ENCODE measurements at places on chromosomes 1 and 21.

DNA sequence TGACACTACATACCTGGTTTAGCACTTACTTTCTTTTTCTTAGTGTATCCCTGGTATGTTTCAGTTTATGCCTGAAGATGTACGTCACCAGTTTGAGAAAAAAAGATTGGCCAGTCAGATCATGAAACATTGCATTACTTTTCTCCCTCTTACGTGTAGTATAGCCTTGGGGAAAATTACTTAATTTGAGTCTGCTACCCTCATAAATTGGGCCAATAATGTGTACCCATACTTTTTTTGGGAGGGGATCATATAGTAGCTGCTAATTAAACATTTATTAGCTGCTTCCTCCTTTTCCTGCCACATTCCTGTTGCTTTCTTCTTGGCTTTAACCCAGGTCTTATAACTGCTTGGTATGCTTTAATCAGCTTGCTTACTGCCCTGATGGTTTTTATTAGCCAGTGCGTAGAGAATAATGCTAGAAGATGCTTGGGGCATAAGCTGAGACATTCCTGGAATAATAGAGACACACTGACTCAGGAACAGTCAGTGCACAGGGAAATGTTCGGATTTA, 32.1 kb downstream of the RABGAP1L start:
- no peak for DNase-seq

DNA sequence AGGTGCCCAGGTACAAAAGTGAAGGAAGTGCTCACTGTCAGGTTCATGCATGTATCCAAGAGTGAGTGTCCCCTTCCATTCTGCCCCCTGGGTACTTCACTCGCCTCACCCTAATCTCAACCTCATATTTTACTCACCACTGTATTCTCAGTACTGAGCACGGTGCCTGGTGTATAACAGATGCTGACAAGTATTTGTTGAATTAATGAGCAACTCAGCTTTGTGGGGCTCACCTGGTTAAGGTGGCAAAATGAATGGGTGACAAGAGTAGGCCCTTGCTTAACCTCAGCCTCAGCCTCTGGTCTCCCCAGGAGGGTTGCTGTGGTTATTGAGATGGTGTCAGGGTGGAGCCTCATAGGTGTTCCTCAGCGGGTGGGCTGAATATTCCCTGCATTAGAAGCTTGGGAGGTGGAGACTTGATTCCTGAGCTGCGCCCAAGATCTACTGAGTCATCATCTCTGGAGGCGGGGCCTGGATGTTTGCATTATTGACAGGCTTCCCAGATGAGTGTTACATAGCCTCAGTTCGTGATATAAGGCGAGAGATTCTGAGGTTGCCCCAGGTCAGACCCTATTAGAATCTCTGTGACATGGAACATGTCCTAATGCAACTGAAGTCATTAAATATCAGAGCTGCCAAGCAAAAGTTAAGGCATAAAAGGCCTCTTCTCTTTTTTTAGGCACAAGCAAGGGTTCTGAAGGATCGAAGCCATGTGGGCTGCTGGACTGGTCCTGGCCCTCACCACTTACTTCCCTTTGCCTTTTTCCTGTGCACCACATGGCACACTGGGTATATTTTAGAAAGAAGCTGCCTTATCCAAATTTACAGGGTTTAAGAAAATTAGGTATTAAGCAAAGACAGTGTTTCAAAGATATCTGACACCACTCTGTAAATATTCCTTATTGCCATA, 39.2 kb downstream of the SYT6 start:
- DNase-seq, result no peak

GRCh38 chr1:210754878-210755665, 378.9 kb downstream of the KCNH1 start:
- DNase-seq, result peak; percentile 63

- no peak for DNase-seq
Observed at GRCh38 chr21:36431252-36431651, 46.1 kb downstream of the CHAF1B start.

GRCh38 chr1:228175316-228176023, 9.9 kb downstream of the IBA57 start:
- no peak for DNase-seq

DNA sequence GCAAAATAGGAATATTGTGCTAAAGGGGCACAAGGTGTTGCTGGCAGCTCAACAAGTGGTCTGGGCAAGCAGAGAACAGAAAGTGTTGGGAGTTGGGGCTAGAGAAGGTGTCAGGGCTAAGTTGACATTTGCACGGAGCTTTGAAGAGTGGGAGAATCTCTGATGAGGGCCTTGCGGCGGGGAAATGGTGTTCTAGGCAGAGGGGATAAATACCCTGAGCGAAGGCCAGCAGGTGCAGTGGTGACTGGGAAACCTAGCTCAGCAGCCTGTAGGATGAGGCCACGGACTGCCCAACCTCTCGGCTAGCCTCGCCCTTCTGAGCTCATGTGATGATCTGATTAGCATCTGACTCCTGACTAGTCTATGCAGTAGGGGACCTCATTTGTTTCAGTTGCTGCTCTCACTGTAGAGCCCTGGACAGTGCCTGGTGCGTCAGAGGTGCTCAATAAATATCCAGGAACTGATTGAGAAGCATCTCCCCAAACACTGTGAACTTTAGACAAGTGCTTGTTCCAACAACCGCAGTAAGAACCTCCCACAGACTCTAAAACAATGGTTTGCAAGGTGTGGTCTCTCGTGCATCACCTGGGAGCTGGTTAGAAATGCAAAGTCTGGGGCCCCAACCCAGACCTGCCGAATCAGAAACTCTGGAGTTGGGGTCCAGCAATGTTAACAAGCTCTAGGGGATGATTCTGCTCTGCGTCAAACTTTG, 1.0 kb upstream of the FOXO6 start:
- peak; percentile 72 for DNase-seq

- DNase-seq, result no peak
Observed at GRCh38 chr1:227388214-227389168, 70.2 kb upstream of the CDC42BPA start.

DNA sequence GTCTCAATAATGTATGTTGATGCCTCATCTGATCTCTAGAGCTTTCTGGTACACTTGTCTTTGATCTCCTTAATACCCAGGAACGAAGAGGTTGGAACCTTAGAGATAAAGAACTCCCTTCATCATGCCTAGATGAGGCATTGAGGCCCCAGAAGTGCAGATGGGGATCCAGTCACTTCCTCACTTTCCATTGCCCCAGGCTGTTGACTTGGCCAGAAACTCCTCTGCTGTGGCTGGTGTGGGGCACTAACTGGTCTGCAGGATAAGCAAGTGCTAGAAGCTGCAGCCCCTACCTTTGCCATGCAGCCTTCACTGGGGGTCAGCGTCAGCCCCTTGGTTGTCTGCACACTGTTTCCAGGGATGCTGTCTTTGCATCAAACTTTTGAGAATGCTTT, 49.9 kb downstream of the STUM start:
- no peak for DNase-seq

GRCh38 chr1:173206816-173207568, at the start of gene TNFSF4:
Gene TNFSF4, minus strand, starts transcription at chr1:173207331. Its CDS starts 155 bp downstream, at chr1:173207176.
- no peak for DNase-seq

- DNase-seq, result no peak
Observed at GRCh38 chr1:106378261-106378660, 678.2 kb upstream of the PRMT6 start.

- DNase-seq, result no peak
Observed at GRCh38 chr1:245859493-245860114, 647.5 kb downstream of the SMYD3 start.

- DNase-seq, result peak; percentile 73
Observed at GRCh38 chr1:35573198-35574124, at the start of gene TFAP2E. Gene TFAP2E, plus strand, starts transcription at chr1:35573314. Its CDS starts 264 bp downstream, at chr1:35573578.

- no peak for DNase-seq
Observed at GRCh38 chr1:30675761-30676160, 47.6 kb downstream of the MATN1 start.
